ENCODE measurements at places on chromosomes 16 and 17. TPM values are rescaled to one million over a fixed set of nuclear protein-coding genes. Genes with fewer than 3 reads are reported as not detected.

Gene FOXO3B
- total RNA-seq = 31.4 TPM

Gene LRRC37A
- total RNA-seq = 11.5 TPM

Gene TP53TG3F
- total RNA-seq = not detected

Gene SLC52A1
- total RNA-seq = not detected

Gene CCL13
- not detected for total RNA-seq

Gene TCAP
- 2.3 TPM for total RNA-seq

Gene NRN1L
- 1.0 TPM for total RNA-seq

Gene CALB2
- total RNA-seq = 0.39 TPM

Gene DRG2
- 37.1 TPM for total RNA-seq

Gene TMED6
- not detected for total RNA-seq

Gene NEUROD2
- 6.3 TPM for total RNA-seq
